ENCODE measurements at places on chromosomes 5 and 9.

DNA sequence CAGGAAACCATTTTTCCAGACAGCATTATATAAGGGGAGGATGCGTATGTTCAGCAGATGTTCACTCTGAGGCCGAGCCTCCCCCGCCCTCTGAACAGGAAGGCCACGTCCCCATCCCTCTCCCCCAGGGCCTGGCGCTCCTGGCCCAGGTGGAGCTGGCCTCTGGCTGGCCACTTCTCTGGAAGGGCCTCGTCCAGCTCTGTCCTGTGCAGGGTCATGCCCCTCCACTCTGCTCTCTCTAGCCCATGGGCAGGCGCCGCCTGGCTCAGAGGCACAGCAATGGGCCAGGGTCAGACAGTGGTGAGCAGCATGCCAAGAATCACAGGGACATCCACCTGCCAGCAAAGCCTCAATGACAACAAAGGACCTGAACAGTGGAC lies 34.2 kb downstream of the ADAMTS2 start:
- DNase-seq: no peak

- no peak for DNase-seq
Observed at GRCh38 chr5:9507974-9508373, 37.9 kb downstream of the SEMA5A start.

DNA sequence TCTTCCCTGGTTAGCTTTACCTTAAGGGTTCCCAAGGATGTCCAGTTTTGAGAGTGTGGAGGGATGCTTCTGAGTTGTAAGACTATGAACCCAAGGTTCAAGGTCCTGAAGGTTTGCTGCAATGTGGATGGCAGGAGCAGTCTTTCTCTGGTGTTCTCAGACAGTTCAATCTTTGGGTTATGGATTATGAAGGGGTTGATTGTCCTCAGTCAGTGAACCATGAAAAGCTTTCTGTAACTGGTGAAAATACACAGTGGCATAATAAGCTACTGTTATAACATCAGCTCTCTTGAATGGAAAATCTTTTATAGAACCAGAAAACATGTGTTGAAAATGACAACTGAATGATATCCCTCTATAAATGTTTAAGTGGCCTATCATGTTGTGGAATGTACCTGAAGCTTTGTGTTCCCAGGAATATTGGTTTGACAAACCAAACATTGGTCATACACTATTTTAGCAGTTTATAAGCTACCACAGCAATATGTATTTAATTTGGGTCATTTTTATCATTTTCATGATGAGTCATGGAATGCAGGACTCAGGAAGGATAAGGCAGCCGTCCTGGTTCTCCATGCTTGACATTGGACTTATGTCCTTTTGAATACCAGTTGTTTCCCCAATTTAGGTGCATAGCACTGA lies 1041.8 kb upstream of the ARRDC3 start:
- no peak for DNase-seq

GRCh38 chr5:74765929-74766328 lies 988 bp downstream of the GFM2 start:
- no peak for DNase-seq

GRCh38 chr5:98483301-98483685 lies 290.2 kb upstream of the RGMB start:
- no peak for DNase-seq

DNA sequence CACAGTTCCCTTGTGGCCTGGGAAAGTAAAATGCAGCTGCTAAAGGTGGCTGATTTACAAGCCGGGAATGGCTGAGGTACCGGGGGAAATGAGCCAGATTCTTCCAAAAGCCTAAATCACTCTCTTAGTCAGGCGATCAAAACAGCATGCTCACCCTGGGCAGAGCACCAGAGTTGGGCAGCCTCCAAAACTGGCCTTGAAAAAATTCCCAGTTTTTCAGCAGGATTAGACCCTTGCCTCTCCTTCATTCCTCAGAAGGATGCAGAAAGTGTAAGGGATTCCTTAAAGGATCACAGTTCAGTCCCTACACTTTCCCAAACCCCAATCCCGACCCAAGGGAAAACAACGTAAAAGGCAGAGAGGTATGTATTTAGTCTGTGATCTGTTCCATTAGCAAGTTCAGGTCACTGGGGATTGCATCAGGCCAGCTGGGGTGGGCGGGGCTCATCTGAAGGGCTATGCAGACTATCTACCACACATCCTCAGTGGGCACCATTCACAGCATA lies 16.9 kb downstream of the TMEM174 start:
- DNase-seq: no peak

DNA sequence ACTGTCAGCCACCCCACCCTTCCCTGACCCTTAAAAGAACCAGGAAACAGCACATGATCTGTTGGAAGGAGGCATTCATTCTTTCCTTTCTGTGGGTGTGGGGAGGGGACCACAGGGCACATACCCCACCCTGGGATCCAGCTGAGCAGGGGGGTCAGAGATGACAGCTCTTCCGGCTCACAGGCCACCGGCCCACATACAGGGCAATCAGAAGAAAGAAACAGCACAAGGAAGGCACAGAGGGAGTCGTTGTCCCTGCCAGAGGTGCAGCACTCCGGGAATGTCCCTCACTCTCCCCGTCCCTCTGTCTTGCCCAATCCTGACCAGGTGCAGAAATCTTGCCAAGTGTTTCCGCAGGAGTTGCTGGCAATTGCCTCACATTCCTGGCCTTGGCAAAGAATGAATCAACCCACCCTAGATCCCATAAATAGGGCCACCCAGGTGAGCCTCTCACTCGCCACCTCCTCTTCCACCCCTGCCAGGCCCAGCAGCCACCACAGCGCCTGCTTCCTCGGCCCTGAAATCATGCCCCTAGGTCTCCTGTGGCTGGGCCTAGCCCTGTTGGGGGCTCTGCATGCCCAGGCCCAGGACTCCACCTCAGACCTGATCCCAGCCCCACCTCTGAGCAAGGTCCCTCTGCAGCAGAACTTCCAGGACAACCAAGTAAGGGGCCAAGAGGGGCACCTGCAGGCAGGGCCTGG lies at the start of gene LCN2:
TSS of gene LCN2 (plus strand) at position 453 of the 701 bp plus-strand sequence. CDS start at position 526, 73 bp downstream.
- no peak for DNase-seq
